ENCODE measurements at places on chromosomes 5 and 9.

DNA sequence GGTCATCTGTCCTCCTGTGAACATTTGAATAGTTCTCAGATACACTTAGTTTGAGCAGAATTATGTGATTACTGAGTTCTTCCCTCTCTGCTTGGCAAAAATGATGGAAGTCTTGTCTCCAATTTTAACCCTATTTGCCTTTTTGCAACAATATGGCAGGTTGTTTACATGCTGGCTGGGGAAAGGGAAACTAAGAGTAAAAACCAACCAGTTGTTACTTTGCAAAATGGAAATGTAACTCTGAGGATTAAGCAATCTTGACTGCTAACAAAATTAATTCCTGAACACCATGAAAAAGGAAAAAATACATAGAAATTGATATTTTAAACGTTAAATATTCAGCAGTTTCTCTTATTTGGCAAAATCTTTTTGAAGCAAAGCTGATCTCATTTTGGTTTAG lies 11.1 kb downstream of the SIT1 start:
- DNase-seq = no peak

DNA sequence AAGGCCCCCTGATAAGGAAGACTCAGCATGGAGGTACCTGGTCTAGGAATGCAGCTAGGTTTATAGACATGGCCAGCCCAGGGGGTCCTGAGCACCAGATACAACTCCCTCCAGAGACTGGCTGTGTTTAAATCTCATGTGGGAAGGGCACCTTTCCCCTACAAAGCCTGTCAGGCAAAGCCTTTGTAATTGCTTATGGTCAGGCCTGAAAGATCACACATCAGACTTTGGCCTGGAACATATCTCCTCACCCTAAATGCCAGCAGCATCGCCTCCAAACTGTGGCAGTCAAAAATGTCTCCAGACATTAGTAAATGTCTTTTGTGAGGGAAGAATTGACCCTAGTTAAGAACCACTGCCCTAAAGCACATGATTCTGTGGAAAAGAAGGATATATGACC lies 51.6 kb upstream of the MACIR start:
- DNase-seq = no peak

- peak; percentile 23 for DNase-seq
Observed at GRCh38 chr5:77379558-77380061, 112.5 kb downstream of the WDR41 start.

GRCh38 chr9:113313261-113313660 lies 10.1 kb upstream of the RNF183 start:
- DNase-seq = no peak

- no peak for DNase-seq
Observed at GRCh38 chr9:18472841-18473251, 1.1 kb upstream of the ADAMTSL1 start.

DNA sequence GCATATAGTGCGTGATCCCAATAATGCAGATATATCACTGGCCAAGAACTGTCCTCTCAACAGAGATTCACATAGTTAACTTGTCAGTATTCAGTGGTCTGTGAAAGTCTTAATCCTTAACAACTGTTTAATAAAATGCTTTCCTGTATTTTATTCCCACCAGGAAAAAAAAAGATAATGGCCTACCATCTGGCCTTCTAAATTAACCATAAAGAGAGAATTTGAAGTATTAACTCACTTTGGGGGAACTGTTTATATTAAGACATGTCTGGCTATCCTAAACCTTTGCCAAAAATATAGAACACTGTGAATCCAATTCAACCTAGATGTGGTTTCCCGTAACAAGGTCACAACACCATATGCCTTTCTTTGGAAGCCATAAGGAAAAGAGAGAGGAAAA lies 818 bp upstream of the FREM1 start:
- no peak for DNase-seq

DNA sequence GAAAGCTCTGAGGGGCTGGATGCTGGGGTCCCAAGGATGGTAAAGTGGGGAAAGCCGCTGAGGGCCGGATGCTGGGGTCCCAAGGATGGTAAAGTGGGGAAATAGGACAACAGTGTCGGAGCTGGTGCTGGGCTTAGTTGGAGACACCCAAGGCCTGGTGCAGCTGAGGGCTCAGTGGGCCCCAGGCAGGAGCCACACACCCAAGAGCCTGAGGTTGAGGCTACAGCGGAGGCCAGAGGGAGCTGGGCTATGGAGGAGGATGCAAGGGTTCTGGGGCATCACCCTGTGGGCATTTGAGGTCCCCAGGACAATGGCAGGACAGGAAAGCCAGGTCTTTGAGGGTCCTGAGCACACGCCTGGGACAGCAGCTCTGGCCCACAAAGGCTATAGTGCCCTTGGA lies 19.1 kb upstream of the SLC9A3 start:
- no peak for DNase-seq

GRCh38 chr5:85841653-85842052 lies 776.1 kb upstream of the COX7C start:
- DNase-seq = no peak

DNA sequence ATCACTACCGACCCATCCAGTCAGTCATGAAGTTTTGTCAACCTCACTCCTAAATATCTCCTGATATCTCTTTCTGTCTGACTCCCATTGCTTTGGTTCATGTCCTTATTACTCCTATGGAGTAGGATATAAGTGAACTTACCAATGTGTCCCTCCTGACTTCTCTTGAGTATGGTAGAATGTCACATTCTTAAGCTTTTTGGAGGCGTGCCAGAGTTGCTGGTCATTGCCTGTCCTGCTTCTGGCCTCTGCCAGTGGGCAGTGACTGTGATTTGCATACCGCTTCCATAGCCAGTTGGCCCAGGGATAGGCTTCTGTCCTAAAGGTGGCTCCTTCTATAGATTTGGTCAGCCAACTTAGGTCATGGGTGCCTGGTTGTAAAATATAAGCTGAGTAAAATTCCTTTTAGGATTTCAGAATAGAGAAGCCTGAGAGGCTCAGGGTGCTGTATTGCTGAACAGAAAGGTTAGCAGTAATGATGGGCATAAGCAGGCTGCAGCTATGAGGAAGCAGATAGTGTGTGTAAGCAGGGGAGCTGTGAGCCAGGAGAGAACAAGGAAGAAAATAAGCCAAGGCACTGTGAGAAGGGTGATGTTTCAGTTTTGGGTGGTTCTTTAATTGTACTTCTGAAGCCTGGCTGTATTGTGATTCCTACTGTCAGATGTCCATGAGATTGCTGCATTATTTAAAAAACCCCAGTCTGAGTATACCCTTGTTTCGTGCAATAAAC lies 16.1 kb upstream of the MARCHF3 start:
- DNase-seq = no peak

GRCh38 chr5:15260356-15261268 lies 239.4 kb upstream of the FBXL7 start:
- DNase-seq = no peak

DNA sequence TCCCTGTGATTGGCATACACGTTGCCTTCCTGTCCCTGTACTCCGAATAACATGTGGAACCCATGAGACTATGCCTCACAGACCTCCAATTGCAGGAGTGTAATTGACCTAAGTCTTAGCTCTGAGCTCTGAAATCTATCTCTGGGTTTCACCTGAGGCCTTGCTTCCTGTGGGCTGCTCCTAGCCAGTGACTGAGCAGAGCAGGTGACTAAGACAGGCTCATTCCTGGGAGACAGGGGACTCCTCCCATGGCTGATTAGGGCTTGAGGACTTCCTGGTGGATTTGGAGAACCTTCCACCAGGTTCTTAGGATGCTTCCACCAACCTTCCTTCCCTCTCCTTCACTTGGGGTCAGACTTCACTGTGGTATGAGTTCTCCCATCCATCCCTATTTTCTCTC lies 22.3 kb upstream of the MIER3 start:
- no peak for DNase-seq

DNA sequence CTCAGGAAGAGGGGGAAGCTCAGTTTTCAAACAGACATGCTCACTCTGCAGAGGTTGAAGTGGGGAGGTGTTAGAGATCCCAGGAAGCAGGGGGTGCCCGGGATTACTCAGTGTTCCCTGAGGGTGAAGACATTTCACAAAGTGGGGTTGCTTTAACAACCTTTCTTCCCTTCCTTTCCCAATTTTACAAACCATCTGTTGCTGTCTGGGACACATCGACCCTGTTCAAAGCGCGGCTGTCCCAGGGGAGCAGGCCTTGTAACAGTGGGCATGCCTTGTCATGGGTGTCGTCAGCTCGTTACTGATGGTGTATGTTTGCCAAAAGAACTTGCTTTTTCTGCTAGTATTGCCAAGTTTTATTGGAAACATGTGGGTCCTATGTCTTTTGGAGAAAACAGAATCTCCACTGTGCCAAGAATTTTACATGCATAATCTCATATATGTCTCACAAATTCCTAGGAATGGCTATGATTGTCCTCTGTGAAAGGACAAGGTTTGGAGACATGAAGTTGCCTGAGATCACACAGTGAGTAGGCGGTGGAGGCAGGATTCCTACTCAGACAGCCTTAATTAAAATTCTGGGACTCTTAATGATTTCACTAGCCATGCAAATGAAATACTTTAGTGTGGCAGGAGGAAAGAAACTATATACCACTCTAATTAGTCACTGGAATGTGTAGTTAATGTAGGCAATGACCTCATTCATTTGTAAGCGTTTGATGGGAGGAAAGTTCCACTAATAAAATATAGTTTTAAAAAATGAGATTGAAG lies 198.9 kb downstream of the NXNL2 start:
- no peak for DNase-seq

GRCh38 chr5:168002116-168002515 lies 289.3 kb upstream of the WWC1 start:
- no peak for DNase-seq

DNA sequence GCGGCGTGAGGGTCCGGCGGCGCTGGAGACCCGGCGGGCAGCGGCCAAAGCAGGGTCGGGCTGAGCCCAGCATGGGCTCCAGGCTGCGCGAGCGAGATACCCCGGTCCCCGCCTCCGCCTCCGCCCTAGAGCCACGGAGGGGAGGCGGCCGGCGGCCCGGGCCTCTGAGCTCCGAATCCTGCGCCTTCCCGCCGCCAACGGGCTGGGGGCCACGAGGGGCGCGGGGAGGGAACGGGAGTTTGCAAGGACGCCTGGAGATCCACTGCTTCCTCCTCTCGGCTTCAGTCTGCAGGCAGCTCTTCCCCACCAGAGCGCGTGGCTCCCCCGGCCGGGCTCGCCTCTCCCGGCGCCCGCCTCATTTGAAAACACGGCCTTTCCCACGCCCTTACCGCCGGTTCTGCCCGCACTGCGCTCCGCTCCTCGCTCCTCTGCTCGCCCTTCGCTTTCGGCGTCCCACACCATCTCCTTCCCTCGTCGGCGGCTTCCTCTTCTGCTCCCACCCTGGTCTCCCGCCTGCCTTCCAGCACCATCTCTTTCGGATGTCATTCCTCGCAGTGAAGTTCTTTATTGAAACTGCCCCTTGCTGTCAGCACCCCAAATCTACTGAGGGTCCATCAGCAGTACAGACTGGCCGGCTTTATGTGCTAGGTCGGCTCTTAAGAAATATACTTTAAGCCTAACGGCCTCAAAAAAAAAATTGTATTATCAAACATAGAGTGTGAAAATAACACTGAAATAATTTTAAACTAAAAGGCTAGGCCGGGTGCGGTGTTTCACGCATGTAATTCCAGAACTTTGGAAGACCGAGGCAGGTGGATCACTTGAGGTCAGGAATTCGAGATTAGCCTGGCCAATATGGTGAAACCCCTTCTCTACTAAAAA lies 105.0 kb upstream of the FAM120A start:
- no peak for DNase-seq

DNA sequence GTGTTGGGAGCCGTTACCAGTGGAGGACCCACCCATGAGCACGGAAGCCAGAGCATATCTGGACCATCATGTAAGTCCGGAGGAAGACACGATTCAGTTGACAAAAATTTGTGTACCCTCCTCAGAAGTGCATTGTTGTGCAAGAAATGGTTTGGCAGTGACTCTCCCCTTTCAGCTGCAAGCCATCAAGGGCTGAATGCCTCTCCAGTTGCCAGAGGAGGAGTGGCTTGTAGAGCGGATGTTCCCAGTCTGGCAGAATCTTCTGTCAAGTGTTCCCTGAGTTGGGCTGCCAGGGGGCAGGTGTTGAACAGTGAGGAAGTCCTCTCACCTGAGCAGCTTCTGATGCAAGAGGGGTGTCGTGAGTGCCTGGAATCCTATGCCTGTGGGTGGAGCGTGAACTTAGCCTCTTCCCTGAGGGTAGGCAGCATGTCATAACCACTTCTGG lies 27.6 kb upstream of the CDKN2AIPNL start:
- no peak for DNase-seq

DNA sequence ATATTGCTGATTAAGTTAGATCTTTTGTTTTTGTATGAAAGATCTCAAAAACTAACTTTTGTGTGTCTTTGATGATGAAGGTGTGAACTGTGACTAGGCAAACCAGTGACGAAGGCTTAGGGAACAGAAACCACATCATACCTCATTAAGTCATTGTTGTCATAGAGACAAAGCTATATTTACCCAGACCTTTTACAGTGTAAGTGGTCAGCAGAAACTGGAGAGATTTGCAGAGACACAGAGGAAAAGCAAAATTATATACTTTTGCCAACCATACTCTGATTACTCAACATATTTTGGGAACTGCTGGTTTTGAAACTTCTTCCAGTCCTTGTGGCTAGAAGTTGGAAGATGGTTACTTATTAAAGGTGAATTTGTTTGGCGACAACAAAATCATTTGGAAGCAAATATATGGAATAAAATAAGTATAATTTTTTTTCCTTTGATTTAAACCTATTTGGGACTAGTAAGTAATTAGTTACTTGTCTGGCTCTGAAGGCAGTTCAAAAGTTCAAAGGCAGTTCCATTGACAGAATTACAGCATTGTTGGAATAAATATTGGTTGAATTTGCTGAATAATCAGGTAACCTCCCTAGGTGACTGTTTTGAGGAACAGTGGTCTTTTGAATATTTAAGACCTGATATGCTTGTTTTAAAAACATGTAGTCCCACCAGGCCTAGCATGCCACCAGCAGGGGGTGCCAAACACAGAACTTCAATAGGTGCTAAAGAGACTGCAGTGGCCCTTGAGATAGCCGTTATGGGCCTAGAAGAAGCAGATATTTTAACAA lies 103.8 kb downstream of the RPS23 start:
- no peak for DNase-seq

DNA sequence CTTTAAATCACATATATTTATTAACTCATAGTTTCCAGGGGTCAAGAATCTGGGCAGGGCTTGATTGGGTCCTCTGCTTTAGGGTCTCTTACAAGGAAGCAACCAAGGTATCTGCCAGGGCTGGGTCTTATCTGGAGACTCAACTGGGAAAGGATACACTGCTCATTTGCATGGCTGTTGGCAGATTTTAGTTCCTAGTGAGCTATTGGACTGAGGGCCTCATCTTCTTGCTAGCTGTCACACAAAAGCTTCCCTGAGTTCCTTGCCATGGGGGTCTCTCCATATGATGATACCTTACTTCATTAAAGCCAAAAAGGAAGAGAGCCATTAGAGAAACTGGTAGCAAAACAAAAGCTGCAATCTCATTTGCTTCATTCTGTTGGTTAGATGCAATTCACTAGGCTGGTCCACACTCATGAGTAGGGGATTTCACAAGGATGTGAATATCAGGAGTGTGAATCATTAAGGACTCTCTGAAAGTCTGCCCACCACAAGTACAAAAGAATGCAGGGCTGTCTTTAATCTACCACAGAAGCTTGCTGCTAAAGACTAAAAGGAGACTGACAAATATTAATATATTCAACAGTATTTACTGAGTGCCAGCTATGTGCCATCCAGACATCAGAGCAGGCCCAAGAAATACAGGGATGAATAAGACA lies 42.0 kb upstream of the TIMD4 start:
- DNase-seq = no peak

GRCh38 chr9:93713716-93714115 lies 137.3 kb downstream of the PHF2 start:
- DNase-seq = no peak

- no peak for DNase-seq
Observed at GRCh38 chr5:40224421-40224820, 455.3 kb upstream of the PTGER4 start.

All from nucleus accumbens (tissue), 56 donors.